ENCODE measurements at places on chromosomes 6 and 20.

DNA sequence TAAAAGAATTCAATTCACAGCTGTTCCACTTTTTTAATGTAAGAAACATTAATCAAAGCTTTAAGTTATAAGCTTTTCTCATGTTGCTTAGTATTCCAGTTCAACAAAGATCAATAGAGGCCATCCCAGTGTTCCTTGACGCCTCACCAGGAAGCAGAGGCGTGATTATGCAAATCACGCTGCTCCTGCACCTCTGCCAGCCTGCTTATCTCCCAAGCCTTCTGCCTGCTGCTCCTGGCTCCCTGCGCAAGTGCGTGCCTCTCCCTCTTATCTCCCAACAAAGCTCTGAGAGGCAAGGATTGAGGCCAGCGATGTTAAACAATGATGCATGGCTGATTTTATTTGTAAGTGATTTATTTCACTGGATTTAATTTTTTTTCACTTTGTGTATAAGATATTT is 42.8 kb downstream of the INSM1 start:
- peak; percentile 69 for DNase-seq

DNA sequence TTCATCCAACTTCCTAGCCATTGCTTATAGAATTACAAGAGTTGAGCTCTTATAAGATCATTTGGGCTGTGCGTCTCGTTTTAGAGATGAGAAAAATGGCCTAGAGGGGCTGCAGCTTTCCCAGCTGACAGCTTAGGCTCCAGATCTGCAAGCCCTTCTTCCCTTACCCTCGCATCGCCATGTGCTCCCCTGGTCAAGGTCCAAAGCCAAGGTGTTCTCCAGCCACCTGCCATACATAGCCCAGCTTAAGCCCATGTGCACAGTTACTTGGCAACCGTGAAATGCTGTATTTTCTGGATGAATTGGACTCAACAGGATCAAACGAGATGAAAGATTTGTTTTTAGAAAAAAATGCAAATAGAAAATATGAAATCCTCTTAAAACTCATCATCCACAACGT is 7.9 kb downstream of the MAP3K4 start:
- no peak for DNase-seq

- DNase-seq: peak; percentile 46
Measured at GRCh38 chr6:36839749-36840431, 646 bp upstream of the CPNE5 start.

GRCh38 chr6:292506-293192 is 362 bp downstream of the DUSP22 start:
- no peak for DNase-seq

GRCh38 chr20:5072756-5073659 is 46.8 kb downstream of the PCNA start:
- DNase-seq: no peak

DNA sequence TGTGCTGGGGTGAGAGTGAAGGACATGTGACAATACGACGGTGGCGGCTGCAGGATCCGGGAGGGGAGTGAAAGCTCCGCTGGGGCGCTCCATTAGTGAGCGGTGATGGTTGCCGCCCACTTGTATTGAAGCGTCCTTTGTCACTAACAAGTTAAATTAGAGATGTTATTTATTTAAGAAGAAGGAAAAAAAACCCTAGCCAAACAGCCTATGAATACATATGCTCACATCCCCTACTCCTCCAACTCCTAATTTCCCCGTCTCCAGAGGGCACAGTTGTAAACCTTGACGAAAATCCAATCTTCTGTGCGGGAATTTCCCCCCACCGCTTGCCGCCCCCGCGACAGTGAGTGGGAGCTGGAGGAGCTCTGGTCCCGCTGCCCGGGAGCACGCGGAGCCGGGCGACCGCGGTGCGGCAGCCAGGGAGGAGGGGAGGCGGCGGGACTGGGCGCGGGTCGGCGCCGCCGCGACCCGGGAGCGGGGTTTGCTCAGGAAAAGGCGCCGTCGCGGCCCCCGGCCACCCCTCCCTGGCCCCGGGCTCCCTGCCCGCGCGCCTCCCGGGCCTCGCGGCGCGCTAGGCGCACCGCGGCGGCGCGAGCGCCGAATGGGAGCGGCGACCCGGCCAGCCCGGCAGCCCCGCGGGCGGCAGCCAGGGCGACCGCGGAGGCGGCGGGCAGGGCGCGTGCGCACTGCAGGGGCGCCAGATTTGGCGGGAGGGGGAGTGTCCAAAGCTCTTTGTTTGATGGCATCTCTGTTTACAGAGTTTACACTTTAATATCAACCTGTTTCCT is at the start of gene MYB:
MYB (plus strand) TSS at position 767 of the 791 bp plus-strand sequence. CDS start 206 bp downstream, outside the sequence.
- peak; percentile 75 for DNase-seq

GRCh38 chr20:44979090-44979621 is 12.8 kb downstream of the STK4 start:
- no peak for DNase-seq

GRCh38 chr20:57389695-57390603 is 1.2 kb upstream of the RBM38 start:
- no peak for DNase-seq

DNA sequence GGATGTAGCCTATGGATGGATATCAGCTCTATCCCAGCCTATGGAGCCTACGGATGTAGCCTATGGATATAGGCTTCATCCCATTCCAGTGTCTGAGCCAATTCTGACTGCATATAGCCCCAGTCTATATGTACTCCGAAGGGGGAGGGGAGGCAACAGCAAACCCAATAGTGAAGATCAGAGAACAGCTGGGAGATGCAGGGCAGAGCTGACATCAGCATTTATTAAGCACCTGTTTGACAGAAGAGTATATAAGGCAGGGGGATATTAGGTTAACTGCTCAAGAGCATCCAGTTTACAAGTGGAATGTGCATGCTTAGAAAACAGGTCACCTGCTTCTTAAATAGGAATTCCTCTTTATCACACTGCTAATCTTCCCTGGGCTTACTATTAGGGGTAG is 85.2 kb downstream of the TNFAIP3 start:
- no peak for DNase-seq

GRCh38 chr20:46784436-46785127 is 75.1 kb downstream of the SLC2A10 start:
- no peak for DNase-seq

GRCh38 chr6:38871741-38872568 is 156.8 kb downstream of the DNAH8 start:
- peak; percentile 29 for DNase-seq

- DNase-seq: no peak
Measured at GRCh38 chr20:8527998-8528723, 396.1 kb downstream of the PLCB1 start.

- DNase-seq: peak; percentile 60
Measured at GRCh38 chr6:114108119-114109002, 137.4 kb upstream of the HDAC2 start.

DNA sequence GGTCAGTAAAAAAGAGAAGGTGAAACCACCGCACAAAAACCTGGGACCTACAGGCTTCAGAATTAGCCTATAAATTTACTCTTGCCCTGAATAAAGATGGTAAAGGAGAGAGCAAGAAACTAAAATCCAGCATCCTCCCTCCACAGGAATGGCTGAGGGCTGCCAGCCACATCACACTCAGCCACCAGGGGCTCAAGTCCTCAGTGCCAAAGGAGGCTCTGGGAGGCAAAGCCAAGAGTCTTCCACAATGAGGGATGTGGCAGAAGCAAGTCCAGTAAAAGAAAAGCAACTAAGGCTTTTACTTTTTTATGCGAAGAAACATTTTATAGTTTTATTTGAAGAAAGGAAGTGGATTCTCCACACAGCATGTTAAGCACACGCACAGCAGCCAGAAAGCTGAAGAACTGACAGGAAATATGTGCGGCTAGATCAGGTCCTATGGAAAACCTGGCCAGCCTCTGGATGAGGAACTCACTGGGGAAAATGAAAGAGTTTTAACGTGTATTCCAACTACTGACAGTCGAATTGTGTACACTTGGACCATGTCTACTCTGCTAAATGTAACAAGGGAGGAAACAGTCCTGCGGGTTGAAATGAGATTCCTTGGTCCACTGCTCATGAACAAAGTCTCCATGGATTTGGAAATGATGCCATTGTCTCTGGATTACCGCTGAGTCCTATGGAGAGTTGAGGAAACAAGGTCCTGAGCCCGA is 219.4 kb upstream of the SSTR4 start:
- no peak for DNase-seq

DNA sequence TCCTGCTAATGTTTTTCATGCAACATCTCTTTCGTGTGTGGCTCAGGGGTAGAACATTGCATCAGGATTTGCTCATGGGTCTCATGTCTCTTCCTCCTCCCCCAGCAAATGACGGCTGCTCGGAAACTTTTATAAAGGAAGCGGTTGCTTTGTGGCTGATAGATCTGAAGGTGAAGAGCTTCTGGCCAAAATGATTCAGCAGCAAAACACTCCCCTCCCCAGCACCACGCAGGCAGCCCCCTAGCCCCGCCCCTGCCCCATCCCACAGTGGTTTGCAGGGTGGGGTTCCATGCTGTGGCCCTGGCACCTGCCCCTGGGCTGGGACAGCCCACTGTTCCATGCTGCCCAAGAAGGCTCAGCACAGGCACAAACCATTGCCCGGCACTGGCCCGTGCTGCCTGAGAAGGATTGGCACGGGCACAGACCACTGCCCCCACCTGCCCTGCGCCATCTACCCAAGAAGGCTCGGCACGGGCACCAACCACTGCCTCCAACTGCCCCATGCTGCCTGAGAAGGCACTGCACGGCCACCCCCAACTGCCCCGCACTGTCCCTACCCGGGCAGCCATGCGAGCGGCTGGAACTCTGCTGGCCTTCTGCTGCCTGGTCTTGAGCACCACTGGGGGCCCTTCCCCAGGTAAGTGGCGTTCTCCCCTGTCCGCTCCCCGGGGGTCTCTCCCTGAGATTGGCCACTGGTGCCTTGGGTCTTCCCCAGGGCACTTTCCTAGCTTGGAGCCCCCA is at the start of gene CST7:
CST7 (plus strand) TSS at position 331 of the 741 bp plus-strand sequence; CDS start at position 568, 237 bp downstream.
- DNase-seq: no peak

DNA sequence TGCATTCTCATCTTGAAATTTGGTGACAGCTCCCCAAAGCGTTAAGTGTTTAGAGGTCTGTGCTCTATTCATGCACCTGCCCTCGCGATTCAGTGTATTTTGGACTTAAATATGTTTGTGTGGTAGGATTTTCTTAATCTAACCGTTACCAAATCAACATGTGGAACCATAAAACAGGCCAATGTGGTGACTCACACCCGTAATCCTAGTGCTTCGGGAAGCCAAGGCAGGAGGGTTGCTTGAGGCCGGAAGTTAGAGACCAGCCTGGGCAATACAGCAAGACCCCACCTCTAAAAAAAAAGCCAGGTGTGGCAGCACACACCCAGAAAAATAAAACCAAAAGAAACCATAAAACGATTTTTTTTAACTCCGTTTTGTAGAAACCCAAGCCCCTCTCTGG is 31.5 kb downstream of the PYGB start:
- DNase-seq: no peak

DNA sequence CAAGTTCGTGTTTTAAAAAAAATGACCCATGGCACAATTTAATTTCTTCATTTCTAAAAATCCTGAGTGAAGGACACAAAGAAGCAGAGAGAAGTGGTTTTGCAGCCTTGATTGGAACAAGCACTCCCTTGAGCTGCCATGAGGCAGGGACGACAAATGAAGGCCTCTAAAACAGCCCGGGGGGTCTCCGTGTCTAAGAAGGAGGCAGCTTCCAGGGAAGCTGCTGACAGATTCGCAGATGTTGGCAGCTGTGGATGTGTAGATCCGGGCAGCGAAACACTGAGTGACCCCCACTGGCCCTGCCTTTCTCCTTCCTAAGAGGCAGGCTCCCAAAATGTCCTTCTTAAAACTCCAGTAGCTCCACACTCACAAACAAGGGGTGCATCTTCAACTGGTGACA is 9.6 kb upstream of the LBP start:
- no peak for DNase-seq
